Non-pigmented ciliary epithelial cell (primary cell): ENCODE measurements at places on chromosomes 6 and 20.

- DNase-seq: no peak
These were observed 82.3 kb downstream of the CAP2 start for GRCh38 chr6:17475606-17476244.

DNA sequence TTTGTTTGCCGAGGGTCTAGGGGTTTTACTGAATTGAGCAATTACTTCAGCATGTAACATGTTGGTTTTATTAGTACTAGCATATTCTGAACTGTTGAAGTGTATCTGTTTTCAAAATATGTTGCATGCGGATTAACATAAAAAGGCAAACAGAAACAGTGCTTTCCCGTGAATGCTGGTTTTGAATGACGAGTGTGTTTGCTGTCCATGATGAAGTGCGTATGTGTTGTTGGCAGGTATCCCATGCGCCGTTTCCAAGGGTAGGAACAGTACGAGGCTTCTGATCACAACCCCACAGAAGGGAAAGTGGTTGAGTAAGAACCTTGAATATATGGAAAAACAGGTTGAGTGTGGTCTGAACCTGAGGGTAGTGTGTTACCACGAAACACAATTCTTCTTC, 232.9 kb downstream of the SAMD5 start:
- peak; percentile 6 for DNase-seq

GRCh38 chr6:105769197-105769596, 316.9 kb upstream of the PRDM1 start:
- no peak for DNase-seq

DNA sequence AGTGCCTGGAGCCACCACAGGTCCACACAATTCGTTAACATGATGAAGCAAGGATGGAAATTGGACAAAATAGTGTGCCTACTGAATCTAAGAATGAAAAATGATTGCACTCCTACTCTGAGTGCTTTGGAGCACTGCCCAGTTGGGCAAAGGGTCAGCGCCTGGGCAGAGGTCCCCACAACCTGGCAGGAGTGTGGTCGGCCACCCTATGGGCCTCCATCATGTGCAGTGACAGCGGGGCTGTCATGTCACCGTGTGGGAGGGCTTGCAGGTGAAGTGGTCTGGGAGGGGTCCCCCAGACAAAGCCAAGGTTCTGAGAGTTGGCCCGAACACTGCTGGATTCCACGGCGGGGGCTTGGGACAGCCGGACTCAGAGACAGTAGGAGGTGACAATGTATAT, 36.2 kb upstream of the CD93 start:
- DNase-seq: no peak

DNA sequence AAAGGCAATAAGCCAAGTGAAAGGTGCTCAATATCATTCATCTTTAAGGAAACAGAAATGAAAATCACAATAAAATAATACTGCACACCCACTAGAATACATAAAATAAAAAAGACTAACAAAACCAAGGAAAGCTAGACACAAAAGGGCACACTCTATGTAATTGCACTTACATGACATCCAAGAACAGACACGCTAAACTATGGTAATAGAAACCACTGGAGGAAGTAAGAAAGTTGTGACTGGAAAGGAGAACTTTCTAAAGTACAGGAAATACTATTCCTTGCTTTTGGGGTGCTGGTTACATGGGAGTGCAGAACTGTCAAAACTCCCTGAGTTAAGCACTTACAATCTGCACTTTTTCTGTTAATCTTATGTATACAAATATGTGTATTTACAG, 253.7 kb upstream of the RUNX2 start:
- DNase-seq: no peak

DNA sequence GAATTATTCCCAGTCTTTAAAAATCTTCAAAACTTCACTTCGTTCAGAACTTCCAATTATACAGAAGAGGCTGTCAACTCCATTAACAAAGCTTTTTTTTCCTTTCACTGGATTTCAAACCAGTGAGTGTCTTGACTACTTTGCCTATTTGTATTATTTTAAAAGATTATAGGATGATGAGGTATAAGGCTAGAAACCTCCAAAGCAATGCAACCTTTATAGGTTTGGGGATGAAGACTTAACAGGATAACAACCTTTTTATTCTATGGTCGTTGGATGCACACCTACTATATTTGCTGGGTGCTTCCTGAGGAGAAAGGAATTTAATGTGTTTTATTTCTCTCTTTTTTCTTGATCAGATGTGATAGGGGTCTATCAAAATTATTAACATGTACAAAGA, 1.9 kb upstream of the OVOL2 start:
- no peak for DNase-seq

DNA sequence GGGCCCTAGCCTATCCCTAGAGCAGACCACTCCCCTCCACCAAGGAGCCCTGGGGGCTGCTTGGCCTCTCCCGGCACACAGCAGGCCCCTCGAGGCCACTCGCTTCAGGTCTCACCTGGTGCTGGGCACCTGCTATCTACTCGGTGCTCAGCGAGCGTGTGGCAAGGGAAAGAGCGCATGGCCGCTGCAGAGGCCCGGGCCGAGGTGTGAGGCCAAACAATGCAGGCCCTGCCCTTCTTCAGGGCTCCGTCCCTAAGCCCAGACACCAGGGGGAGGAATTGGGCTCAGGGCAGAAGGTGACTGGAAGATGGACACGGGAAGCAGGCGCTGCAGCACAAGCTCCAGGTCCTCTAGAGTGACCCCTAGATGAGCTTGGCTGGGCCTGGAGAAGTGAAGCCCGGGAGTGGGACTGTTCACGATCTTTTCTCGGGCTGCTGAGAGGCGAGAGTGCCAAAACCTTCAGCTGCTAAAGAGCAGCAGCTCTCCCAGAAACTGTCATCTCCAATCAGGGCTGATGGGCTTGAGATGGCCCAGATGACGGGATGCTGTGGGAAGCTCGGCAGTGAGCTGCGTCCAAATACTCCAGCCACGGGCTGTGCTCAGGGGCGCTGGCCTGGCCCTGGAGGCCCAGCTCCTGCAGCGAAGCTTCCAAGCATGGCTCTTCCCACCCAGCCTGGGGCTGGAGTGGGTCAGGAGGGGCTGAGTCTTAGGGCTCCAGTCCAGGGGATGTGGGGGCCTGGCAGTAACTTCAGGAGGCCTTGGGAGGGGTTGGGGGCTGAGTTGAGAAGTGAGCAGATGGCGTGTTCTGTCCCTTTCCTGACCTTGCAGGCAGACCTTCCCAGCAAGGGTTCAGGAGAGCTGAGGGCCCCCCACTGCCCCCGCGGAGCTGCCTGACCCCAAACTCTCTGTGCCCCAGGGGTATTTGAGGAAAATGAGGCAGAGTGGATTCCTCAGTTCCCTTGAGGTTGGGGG, 43.7 kb downstream of the APCDD1L start:
- no peak for DNase-seq

DNA sequence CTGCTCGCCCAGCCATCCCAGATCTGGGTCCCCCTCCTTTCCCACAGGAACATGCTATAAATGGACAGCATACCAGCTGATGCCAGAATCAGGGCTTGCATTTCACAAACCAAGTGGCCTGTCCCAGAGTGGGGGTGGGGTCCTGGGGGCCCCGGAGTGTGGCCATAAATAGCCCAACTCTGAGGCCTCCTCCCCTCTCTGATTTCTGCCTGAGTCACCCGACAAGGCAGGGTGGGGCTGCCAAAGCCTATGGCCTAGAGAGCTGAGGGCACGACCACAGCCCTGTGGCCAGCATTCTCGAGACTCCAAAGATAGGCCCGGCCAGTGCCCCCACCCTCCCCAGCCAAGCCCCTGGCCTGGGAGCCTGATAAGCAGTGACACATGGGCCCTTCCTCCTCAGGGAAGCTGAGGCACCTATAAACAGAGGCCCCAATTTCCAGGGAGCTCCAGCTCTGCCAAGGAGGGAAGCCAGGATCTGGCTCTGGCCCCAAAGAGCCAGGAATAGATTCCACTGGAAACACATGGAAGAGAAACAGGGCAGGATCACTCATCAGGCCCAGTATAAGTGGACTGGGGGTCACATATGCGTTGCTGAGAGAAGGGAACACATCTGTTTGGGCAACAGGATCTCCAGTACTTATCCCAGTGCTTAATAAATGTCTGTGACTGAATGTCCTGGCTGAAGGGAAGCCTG, 20.3 kb downstream of the SNTA1 start:
- DNase-seq: no peak

GRCh38 chr6:90256698-90257485, 39.8 kb downstream of the BACH2 start:
- peak; percentile 32 for DNase-seq

DNA sequence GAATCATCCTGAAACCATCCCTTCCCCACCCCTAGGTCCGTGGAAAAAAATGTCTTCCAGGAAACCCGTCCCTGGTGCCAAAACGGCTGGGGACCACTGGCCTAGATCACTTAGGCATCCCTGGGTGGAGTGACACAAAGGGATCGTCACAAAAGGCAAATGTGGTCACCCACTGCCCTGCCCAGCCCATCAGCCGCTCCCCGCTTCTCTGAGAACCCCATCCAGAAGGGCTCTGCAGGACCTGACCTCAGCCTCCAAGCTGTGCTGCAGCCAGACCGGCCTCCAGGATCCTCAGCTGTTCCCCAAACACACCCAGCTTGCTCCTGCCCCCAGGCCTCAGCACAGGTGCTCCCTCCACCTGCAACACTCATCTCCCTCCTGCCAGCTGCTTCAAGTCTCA, 61.6 kb downstream of the PREX1 start:
- no peak for DNase-seq

- no peak for DNase-seq
These were observed 227.2 kb upstream of the ASCC3 start for GRCh38 chr6:101108286-101108685.

DNA sequence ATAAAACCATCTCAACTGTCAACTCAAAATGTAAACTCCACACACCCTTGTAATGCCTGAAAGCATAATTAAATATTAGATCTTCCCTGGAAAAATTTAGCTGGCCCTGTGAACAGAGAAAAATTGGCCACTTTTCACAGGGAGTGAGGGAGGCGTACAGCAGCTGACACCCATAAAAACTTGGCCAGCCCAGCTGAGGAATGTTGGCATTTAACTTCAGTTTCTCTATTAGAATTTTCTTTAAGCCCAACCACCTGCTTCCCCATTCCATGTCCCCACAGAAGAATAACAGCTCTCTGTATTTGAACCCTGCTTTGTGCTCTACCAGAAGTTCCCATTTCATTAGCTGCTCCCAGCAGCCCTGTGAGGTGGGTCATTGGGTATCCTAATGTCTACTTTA, 41.0 kb downstream of the PKHD1 start:
- DNase-seq: no peak

GRCh38 chr20:51680067-51680749, 88.0 kb downstream of the ATP9A start:
- DNase-seq: no peak

DNA sequence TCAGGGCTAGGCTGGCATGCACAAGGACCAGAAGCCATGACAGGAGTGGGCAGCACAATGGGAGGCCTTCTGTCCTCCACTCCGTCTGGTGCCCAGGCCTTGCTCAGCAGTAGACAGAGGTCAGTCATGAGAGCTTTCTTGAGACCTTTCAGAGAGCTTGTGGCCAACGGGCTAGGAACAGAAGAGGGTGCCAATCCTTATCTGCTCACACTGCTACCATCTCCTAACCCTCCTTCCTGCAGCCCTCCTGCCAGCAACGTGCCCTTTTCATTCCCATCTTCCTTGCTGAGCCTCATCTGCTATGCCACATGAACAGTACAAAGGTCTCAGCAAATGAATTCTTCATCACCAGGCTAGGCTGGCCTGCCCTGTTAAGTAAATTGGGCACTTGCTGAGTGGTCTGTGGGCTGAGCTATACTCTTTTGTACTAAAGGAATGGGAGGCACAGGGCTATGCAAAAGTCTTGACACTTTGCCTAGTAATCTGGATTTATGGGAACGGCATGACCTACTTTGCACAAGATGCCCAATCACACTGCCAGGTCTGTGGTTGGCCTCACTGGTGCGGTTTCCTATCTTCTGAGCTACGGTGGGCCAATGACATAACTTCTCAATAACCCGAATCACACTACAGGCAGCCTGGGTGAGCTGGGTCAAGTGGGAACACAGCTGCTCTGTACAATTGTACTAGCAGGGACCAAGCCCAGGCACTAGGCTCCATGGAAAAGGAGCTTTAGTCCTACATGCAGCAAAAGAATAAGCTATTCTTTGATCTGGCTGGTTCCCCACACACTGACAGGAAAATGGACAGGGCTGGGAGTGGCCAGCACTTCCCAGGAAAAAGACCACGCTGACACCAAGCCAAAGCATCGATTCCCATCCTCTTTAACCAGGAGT, 47.8 kb downstream of the ELOVL5 start:
- no peak for DNase-seq

GRCh38 chr6:164905311-164905710, 404.1 kb downstream of the C6orf118 start:
- no peak for DNase-seq

- no peak for DNase-seq
These were observed 529.9 kb downstream of the MMUT start for GRCh38 chr6:48933136-48933535.

- no peak for DNase-seq
These were observed 180.0 kb upstream of the SMLR1 start for GRCh38 chr6:130647246-130647645.

DNA sequence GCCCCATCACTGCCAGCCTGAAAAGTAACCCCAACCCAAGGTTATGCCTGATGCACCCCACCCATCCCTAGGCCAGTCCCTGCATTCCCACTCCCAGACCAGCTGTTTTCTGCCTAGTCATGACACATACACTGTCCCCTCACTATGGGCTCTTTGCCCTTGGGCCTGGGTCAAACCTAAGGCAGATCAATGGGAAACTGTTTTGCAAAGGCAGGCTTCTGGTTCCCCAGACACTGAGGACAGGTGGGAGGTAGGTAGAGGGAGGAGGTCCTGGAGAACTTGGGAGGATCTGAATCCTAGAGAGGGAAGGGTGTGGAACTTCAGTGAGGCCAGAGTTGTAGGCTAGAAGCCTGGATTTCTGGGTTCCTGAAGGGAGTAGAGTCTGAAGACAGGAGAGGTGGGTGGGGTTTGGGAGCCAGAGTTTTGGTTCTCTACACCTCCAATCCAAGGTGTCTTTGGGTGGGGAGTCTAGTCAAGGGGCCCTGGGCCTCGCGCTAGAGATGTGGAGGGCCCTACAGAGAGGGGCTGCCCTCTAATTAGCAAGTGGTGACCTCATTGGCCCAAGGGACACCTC, 2.0 kb downstream of the CLIC1 start:
- no peak for DNase-seq

GRCh38 chr6:98529364-98529763, 305.0 kb upstream of the POU3F2 start:
- DNase-seq: no peak

DNA sequence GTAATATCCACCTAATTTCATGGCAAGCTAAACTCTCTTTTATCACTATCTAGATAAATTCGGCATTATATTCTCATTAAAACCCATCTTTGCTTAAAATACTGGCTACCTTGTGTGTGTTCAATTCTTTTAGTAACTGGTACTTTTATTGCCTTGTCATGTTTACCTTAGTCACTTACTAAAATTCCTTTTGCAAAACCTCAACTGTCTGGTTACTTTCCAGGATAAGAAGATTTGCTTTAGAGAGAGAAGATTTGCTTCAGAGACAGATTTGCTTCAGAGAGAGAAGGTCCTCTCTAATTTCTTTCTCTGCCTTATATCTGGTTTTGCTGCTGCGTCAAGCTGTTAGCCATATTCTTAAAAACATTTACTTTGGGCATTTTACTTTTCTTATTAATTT, 151.5 kb upstream of the MLIP start:
- DNase-seq: no peak

- no peak for DNase-seq
These were observed 29.7 kb downstream of the CHMP4B start for GRCh38 chr20:33840759-33841435.
